Activated naive CD4-positive, alpha-beta T cell treated with anti-CD3 and anti-CD28 coated beads, Interleukin-2, amount 50 U/mL, for 16 hours (primary cell): ENCODE measurements at places on chromosomes 16 and 17.
A peak's percentile ranks its signal among the peaks of the same experiment; 100 is the strongest.

DNA sequence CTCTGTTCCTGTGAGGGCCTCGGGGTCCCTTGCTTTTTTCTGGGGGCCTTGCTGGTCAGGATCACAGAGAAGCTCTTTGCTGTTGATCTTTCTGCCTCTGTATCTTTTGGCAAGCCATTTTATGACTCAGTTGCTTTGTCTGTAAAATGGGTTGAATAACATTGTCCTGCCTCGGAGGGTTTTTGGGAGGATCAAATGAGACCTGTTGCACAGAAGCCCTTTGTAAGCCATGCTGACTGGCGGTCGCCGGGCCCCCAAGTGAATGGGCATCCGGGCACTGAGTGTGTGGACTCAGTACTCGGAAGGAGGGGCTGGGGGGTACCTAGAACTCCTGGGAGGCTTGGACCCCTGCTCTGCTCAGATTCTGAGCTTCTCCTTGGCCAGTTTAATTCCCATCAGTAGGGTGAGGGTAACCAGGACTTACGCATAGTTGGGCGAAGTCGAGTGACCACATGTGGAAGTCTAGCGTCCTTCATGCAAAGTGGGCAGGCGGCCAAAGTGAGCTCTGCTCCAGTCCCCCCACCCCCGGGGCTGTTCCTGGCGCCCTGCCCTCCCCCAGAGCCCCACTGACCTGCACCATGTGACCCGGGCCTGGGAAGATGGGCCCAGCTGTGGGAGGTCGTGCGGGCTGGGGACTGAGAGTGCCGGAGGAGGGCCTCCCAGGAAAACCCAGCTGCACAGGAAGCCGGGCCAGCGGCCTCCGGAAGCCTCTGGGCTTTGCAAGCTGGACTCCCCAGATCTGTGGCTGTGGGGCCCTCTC lies 284.0 kb downstream of the SEC14L1 start:
- DNase-seq, result no peak

GRCh38 chr17:45353043-45353442 lies 36.2 kb upstream of the MAP3K14 start:
- no peak for DNase-seq

- DNase-seq, result no peak
Measured at GRCh38 chr17:59893676-59894100, 767 bp downstream of the RPS6KB1 start.

DNA sequence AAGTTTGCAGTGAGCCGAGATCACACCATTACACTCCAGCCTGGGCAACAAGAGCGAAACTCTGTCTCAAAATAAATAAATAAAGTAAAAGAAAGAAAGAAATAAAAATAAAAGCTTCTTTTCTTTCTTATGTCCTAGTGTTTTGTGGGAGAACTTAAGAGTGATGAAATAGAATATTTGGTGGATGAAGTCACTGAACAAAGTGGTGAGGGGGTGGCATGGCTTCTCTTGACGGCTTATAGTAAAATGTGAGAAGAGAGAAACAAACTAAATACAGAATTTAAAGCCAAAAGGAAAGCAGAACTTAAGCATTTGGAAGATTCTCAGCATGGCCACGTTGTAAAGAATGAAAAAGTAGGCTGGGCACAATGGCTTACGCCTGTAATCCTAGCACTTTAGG lies 15.3 kb downstream of the SGF29 start:
- no peak for DNase-seq

DNA sequence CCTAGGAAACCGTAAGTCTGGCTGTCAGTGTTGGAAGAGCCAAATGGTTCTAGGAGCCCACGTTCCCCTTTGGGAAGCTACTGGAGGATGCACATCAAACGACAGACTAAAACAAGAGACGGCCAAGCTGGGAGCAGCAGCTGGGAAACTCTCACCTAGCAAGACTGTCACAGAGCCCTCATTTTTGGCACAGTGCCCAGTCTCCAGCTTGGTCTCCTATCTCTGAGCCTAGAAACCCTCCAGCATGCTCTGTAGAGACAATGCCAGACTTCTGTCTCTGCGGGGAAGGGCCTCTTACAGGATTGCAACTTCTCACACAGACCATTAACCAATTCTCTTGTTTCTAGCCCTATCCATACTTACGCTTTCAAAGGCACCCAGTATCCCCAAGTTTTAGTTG lies 23.5 kb downstream of the GTF3C1 start:
- DNase-seq, result no peak

- DNase-seq, result no peak
Measured at GRCh38 chr16:14132696-14133048, 61.6 kb downstream of the MRTFB start.

DNA sequence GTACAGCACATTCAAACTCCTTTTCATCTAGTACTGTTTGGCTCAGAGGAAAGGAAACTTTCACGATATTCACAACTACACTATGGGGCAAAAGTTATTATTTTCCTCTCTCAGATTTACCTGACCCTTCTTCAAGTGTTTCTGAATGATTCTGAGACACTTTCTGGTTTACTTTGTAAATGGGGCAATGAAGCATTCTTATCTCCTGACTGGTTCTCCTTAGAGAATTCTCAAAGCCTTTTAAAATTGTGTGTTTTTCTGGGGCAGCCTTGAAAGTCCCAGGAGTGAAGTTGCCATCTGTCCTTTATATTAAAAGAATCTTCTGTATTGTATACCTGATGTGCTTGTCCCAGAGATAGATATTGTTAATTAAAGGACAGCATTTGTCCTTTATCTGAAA lies 264.9 kb downstream of the FTO start:
- DNase-seq, result no peak

GRCh38 chr17:77429969-77430752 lies 289.4 kb downstream of the SEC14L1 start:
- peak; percentile 88 for DNase-seq
